ENCODE measurements at places on chromosomes 1 and 21.

- DNase-seq, result no peak
Measured at GRCh38 chr21:18138507-18138906, 106.1 kb upstream of the CHODL start.

GRCh38 chr1:38741341-38741740, 118.2 kb downstream of the RRAGC start:
- no peak for DNase-seq

DNA sequence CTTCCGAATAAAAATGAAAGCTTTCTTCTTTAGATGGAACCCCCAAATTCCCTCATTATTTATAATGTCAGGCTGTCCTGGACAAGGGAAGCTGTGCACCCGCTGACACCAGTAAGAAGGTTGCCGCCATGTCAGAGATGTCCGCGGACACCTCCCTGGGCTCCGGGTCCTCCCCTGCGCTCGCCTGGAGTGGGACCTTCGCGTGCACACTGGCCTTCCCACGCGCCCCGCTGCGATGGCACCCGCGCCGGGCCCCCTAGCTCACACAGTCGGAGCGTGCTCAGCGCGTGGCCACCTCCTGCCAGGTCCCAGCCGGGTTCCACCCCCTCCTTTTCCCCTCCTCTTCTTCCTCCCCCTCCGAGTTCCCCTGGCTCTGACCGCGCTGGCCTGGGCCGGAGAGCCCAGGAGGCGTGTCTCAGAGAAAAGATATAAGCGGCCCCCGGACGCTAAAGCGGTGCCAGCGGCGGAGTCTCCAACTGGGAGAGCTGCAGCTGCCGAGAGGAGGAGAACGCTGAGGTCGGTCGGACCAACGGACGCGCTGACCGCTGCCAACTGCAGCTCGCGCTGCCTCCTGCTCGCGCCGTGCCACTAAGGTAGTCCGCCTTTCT, at the start of gene G0S2:
TSS of gene G0S2 (plus strand) at position 456 of the 608 bp plus-strand sequence. CDS start 273 bp downstream, outside the sequence.
- no peak for DNase-seq

DNA sequence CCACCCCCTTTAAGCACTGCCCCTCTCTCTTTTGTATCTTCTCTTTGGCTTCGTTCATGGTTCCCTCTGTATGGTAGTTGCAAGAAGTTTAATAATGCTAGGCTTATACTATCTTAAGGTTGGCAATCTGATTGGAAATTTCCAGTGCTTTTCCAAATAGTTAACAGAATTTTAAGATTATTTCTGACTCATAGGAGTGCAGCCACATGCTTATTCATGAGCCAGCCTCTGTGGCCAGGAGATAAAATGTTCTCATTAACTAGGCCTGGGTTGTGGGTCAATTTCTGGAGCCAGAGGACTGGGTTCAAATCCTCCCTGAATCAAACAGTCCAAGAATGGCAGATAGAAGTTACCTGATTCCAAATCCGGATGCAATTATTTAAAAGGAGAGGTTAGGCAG, 103.1 kb downstream of the ATP6V1G3 start:
- no peak for DNase-seq

DNA sequence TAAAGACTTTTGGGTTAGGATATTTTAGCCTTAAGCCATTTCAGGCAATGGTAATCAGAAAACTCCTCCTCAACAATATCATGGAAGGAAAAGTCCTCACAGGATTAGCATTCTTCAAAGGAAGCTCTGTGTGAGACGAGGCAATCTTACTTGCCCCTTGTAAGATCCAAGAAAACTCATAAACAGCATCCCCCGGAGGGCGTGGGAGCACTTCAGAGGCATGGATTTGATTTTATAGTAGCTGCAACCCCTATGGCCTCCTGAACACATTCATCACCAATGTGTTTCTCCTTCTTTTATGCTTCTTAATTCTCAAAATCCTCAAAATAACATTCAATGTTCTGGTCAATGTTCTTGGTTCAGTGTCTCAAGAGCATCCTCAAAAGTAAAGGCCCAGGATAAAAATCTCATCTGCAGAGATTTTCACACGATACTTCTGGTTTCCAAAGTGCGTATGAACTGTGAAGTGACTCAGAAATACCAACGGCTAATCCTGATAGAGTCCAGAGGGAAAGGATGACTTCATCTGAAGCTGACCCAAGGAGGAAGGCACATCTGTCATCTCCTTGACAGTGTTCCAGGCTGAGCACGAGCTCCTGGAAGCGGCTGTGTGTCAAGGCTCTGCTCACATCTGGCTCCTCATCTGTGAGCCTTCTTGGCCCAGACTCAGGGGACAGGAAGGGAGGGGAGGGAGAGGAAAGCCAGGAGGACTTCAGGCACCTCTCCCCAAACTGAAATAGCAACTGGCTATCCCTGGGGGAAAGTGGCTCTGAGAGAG, 49.3 kb upstream of the PSEN2 start:
- DNase-seq, result peak; percentile 16

- DNase-seq, result peak; percentile 84
Measured at GRCh38 chr1:22704440-22705067, 6.1 kb upstream of the EPHB2 start.

DNA sequence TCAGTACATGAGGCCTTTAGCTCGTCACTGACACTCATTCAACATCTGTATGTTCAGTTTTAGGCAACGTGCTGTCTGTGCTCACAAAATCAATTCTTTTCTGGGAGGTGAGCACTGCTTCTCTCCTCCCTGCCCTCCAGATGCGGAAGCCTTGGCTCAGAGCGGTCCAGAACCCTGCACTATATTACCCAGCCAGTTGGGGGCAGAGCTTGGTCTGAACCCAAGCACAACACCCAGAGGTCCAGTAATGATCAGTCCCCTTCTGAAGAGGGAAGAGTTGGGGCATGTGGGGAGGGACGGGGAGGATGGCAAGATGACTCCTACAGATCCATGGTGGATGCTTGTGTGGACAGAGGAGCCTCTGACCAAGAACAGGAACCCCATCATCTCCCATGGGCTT, 5.6 kb upstream of the DSCAM start:
- DNase-seq, result peak; percentile 21

GRCh38 chr21:37367703-37368540, 1.3 kb downstream of the DYRK1A start:
- no peak for DNase-seq

DNA sequence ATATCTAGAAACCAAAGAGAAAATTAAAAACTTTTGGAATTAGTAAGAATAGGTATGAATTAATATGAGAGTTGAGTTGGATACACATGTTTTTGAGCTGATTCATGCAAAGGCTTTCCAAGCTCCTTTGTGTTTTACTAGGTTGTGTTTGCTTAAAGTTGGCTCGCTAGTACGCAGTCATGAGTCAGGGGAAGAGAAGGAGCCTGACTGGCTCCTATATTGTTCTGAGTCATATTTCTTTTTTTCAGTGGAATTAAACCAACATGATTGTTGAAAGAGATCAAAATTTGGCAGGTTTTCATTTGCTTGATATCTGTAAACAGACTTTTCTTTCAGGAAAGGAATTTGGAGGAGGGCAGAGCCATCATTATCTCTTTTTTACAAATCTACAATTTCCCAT, 66.7 kb downstream of the MAGI3 start:
- no peak for DNase-seq
